Heart right ventricle (tissue), 16 donors: ENCODE measurements at places on chromosomes 2 and 18. TPM values are rescaled to one million over a fixed set of nuclear protein-coding genes. Genes with fewer than 3 reads are reported as not detected.

UGT1A8 gene
- not detected for polyA plus RNA-seq

DNA sequence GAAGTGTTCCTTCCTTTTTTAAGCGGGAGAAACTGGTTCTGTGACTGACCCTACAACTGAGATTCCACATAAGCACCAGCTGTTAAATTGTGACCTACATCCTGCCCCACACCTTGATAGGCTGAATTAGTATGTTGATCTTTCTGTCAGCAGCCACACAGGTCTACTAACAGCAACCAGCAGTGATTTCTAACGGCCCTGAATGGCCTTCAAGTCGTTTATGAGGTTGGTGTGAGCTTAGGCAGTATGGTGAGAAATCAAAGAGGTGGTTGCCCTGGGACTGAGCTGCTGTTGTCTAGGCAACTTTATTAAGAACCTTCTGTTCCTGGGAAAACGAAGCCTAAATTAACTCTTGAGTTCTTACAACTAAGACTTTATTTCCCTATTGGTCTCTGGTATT is 197.2 kb upstream of the FSHR start:
- DNase-seq, result no peak

DNA sequence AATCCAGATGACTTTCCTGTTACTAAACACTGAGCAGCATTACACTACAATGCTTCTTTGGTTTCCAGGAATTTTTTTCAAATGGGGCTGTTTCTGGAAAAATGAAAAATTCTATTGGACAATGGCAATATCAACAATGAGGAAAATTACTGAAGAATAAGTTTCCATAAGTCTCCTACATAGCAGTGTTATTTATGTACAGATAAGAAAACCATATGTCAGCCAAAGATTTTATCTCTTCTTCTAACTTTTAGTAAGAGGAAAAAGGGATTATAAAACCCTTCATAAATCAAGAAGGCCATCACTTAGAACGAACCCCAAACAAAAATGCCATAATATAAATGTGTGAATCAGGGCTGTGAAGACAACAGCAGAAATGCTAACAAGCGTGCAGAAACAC is 31.6 kb upstream of the NOSTRIN start:
- no peak for DNase-seq

GRCh38 chr2:160125828-160126227 is 63.4 kb upstream of the PLA2R1 start:
- no peak for DNase-seq

DNA sequence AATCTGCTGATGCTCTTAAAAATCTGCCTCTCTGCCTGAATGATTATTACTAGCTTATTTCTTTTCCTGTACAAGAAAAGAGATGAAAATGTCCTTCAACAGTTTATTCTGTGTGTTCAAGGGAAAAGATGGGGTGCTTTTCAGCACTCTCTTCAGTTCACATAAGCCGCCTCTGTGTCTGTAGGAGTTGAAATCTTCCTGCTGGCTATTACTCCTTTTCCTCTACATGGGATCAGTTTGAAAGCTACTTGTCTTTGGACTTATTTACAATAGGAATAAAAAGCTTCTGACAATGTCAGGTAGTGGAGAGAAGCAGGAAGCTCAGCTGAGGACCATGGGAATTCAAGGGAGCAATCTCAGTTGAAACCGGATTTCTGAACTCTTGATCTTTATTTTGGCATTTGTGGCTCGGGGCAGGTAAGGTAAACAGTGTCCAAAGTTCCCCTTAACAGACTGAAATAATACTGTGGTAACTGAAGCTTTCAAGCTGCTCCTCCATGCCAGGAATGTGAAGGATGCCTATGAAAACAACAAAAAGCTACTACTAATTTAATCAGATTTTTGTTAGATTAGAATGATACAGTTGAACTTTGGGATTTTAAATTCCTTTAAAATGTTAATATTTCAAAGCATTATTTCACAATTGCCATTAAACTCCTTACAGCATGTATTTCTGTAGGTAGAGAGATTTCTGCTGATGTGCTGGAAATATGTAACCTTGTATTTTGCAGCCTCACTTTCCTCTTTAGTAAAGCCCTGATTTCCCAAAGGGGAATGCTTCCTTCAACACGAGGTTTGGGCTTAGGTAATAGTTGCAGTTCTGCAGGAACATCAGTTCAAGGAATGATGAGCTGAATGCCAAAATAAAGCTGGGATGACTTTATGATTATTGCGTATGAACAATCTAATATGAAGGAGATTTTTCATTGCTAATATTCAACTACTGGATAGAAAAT is 43.6 kb downstream of the MAPRE2 start:
- no peak for DNase-seq

- DNase-seq, result no peak
Observed at GRCh38 chr2:101762451-101763171, 65.1 kb downstream of the MAP4K4 start.
